ENCODE measurements at places on chromosomes 7 and 10.

GRCh38 chr7:93327006-93327633, 95.0 kb downstream of the VPS50 start:
- DNase-seq: no peak

DNA sequence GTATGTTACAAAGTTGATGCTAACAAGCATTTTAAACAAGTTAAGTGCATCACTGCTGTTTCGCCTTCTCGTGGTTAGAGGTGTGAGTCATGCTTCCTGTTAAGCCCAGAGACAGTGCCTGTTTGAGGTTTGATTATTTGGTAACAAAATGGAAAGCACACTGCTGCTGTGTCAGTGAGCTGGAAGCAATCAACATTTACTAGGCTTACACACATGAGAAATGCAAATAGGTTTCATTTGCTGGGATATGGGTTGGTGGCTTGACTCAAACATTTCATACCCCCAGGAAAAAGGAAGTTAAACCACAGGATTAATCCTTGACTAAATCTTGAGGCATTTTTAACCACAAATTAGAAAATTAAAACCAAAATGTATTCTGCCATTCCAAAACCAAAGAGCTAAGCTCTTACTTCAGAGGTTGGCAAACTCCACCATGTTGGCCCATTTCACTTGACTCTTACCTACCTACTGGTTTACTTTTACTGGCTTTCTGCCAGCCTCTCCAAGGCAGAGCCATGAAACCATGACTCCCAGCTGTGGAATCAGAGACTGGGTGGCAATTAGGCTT, 139.2 kb downstream of the ETV1 start:
- DNase-seq: peak; percentile 56

DNA sequence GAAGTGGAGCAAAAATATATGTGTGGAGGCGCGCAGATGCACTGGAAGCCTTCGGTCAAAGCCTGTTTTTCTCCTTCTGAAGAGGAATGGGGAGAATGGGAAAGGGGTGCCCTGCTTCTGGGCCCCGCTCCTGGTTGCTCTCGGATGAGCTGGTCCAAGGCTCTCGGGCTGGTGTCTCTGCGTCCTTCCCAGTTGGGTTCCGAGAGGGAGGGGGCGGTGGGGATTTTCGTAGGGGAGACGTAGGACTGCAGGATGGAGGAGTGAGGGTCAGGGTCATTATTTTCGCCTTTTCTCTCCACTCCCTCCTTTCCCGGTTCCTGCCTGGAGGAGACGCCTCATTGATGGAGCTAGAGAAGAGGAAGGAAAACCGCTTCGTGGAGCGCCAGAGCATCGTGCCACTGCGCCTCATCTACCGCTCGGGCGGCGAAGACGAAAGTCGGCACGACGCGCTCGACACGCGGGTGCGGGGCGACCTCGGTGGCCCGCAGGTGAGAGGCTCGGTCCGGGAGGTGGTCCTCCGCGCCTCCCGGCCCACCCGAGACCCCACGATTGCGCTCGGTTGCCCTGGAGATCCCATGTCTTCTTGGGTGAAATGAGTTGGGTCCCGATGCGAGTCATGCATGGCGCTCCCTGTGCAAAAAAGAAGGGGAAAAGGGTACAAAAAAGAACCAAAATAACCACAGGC, 790 bp downstream of the ADAM22 start:
- no peak for DNase-seq

DNA sequence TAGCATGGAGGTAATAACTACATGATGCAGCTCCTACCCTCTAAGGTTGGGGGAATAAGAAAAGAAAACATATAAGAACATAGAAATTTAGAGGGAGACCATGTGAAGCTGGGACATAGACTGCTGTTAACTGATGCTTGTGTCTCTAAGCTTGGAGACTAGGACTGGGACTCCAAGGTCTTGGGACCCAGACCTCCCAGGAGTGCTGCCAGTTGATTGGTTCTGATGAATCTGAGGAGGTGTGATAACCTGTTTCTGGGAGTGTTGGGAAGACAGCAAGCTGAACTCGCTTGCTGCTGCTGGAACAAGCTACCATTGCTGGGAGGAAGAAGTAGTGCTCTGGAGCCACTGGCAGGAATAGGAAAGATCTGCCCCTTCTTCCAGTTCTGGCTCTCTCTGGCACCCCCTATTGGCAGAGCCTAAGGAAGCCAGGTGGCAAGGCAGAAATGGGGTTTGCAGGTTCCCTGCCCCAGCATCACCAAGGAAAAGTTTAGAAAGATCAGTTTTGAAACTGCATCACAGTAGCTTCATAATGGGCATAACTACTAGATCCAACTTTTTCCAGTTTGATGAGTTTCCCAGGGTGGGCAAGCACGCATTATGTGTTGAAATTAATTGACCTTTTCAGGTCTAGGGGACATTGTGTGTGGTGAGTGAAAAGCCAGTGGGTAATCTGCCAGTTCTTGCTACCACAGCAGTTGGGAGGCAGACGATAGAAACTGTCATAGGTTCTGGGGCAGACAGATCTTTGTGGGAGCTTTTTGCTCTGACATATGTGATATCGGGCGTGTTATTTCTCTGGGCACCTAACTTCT, 140.7 kb downstream of the SND1 start:
- peak; percentile 15 for DNase-seq

GRCh38 chr10:118571123-118571522, 24.3 kb downstream of the PRLHR start:
- no peak for DNase-seq

- no peak for DNase-seq
These were observed 193.4 kb downstream of the CCDC3 start for GRCh38 chr10:12808014-12808613.

DNA sequence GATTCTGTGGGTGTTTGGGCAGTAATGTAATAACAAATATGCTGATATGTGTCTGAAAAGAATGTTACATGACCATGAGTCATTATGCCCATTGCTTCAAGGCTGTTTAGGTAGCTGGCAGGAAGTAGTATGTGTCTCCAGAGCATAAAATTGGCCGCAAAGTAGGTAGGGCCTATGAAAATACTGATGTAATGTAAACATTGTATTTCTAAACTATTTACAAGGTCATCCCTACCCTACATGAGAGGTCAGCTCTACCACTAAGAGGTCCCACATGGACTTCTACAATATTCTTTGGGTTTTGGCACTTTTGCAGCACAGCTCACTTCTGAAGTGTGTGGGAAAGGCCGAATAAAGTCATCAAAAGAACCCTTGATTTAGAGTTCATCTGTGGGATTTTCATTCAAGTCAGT, 301.9 kb downstream of the AHR start:
- DNase-seq: no peak
